ENCODE measurements at places on chromosomes 6 and 20.

GRCh38 chr20:836190-836589, 2.7 kb downstream of the FAM110A start:
- DNase-seq, result no peak

DNA sequence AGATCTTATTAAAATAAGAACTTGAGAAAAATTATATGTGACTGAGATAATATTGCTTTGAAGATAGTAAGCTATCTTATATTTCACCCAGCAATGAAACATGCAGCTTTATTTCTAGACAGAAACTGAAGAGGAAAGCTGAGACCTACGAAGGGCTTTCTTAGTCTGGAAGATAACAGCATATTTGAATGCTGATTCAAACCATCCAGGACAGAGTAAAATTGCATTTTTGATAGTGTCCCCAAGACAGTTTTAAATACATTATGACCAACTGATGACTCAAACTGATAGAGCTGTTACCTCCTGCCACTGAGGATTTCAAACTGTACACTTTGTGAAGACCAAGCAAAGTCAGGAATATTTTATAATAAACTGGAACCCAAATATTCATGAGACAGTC, 409.6 kb downstream of the GRIK2 start:
- no peak for DNase-seq

- peak; percentile 31 for DNase-seq
Observed at GRCh38 chr6:29531668-29532067, 27.9 kb downstream of the UBD start.

- no peak for DNase-seq
Observed at GRCh38 chr6:61192610-61193009, 1093.4 kb downstream of the KHDRBS2 start.

- no peak for DNase-seq
Observed at GRCh38 chr6:26561533-26562466, 23.6 kb downstream of the HMGN4 start.

- no peak for DNase-seq
Observed at GRCh38 chr20:16749573-16749972, 1.4 kb downstream of the OTOR start.

GRCh38 chr20:24880356-24880755, 68.7 kb upstream of the CST7 start:
- DNase-seq, result no peak

GRCh38 chr20:43096931-43097260, 92.8 kb downstream of the PTPRT start:
- DNase-seq, result no peak

- no peak for DNase-seq
Observed at GRCh38 chr6:11615214-11615602, 77.7 kb downstream of the TMEM170B start.

DNA sequence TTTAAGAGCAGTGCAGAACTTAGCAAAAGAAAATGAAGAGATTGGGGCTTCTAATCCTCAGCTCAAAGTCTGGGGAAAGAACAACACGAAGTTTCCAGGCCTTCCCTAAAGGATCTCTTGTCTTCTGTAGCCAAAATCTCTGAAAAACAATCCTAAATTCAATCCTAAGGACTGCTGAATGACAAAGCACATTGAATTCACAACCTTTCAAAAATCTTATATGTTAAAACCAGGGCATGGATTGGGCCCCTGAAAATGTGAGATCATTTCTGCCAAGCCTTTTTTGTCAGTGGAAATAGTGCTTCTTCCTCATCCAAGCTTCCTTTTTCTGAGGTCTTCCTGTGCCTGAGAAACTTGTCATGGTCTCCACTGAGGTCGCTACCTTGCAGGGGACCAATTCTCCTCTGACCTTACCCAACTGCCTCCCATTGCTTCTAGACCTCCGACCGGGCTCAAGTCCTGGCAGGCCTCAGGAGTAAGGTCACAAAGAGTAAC, 126.2 kb upstream of the ARID1B start:
- no peak for DNase-seq

- no peak for DNase-seq
Observed at GRCh38 chr6:121848523-121849255, 413.2 kb downstream of the GJA1 start.

GRCh38 chr20:38728911-38729642, 4.8 kb downstream of the SLC32A1 start:
- peak; percentile 32 for DNase-seq

- DNase-seq, result no peak
Observed at GRCh38 chr20:53574819-53575218, 18.8 kb downstream of the ZNF217 start.

DNA sequence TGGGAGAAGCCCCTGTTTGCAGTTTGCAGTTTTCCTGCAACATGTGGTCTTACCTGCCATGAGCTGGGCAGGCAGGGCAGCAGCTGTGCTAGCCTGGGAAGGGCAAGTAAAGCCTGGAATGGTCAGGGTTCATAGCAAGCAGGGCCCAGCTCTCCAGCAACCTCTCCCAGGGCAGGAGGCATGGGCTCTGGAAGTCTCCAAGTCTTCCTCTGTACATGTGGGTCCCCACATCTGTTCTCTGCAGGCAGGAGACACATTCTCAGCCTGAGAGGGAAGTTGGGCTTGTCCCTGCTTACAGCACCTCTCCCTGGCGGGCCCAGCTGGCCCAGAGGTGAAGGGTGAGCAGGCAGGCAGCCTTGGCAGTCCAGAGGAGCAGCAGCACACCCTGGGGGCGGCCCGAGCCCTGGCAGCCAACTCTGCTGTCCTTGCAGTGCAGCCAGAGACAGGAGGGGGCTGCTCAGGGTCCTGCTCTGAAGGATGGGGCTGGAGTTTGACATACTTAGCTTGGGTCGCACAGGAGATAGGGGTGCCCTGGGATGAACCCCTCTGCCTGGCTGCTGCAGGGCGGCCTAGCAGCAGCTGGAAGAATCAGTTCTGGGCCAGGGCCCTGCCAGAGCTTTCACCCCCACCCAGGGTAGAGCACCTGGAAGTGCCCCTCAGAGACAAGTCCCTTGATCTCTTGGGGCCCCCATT, 176.0 kb downstream of the MRPL14 start:
- peak; percentile 35 for DNase-seq

- DNase-seq, result no peak
Observed at GRCh38 chr6:45697605-45698004, 318.1 kb downstream of the CLIC5 start.

- no peak for DNase-seq
Observed at GRCh38 chr20:1686151-1686748, 28.7 kb upstream of the SIRPG start.

GRCh38 chr20:18254615-18255014, 33.7 kb upstream of the ZNF133 start:
- no peak for DNase-seq

- no peak for DNase-seq
Observed at GRCh38 chr6:73234733-73235132, 9.4 kb upstream of the KHDC1L start.

DNA sequence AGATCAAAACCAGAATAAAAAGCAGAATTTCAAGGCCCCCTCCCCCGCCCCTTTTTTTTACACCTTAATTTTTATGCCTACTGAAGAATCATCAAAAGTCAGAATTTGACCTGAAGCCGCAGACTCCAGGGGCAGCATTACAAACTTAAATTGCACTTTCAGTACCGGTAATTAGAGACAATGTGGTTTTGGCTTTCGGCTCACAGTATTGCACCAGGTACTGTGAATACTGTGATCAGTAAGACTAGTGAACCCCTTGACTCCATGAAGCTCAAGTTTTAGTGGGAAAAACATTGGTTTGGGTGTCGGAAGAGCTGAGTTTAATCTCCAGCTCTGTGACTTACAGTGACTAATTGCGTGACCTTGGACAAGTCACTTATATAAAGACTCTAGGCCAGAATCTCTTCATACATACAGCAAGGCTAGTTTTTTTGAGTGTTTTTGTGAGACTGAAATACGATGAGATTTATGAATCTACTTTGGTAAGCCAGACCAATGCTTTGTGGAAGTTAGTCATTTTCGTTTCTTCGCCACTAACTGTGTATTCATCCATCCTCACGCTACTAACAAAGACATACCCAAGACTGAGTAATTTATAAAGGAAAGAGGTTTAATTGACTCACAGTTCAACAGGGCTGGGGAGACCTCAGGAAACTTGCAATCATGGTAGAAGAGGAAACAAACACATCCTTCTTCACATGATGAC, 114.7 kb downstream of the SASH1 start:
- no peak for DNase-seq

- no peak for DNase-seq
Observed at GRCh38 chr6:140264431-140264830, 890.0 kb upstream of the CITED2 start.

- DNase-seq, result no peak
Observed at GRCh38 chr6:24195836-24196597, 70.0 kb downstream of the NRSN1 start.

DNA sequence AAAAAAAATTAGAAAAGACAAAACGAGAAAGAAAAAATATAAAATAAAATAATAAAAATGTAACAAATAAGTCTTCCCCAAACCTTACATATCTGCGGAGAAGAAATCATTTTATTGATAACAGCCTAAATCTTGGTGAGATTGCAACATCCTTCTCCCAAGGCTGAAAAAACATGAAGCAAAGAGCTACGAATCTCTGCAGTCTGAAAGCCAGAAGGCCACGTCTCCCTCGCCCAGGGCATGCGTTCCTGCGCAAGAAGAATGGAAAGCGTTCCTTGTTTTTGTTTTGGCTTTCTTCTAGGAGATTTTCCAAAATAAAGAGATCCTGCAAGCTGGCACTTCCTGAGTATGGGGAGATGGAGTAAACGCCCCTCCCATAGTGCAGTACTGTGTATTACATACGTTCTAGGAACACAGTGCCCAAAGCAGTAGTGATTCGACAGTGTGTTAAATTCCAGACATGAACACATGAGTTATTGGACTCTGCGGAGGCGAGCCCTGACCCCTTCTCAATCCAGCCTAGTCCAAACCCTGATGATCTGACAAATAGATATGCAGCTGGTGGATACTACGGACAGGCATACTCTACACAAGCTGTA, 126.7 kb upstream of the RREB1 start:
- DNase-seq, result no peak

DNA sequence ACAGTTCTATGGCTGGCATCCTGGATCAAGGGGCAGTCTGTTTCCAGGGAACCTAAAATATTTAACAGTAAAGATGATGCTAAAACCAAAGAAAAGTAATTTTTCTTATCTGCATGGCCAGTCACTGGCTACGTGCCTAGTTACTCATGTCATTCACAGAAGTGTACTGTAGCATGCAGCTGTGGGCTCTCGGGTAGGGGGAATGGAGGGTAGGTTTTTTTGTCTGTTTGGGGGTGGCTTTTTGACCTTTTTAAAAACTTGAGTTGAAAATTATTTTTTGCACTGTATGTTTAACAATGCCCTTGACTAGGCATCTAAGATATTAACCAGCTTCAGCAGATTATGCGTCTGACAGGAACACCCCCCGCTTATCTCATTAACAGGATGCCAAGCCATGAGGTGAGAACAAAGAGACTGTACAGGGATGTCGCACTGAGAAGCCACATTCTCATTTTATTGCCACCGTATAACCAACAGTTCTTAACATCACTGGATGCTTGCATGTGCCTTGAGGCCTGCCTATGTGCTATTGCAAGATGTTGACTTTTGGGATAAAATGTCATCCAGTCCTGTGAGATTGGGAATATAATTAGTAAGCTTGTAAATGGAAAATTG, 30.3 kb upstream of the MAPK13 start:
- DNase-seq, result no peak

- DNase-seq, result no peak
Observed at GRCh38 chr6:150144294-150144868, 1.5 kb downstream of the PPP1R14C start.

GRCh38 chr6:152380351-152380767, 256.8 kb downstream of the SYNE1 start:
- no peak for DNase-seq

- DNase-seq, result no peak
Observed at GRCh38 chr20:9311132-9311531, 203.3 kb upstream of the LAMP5 start.

DNA sequence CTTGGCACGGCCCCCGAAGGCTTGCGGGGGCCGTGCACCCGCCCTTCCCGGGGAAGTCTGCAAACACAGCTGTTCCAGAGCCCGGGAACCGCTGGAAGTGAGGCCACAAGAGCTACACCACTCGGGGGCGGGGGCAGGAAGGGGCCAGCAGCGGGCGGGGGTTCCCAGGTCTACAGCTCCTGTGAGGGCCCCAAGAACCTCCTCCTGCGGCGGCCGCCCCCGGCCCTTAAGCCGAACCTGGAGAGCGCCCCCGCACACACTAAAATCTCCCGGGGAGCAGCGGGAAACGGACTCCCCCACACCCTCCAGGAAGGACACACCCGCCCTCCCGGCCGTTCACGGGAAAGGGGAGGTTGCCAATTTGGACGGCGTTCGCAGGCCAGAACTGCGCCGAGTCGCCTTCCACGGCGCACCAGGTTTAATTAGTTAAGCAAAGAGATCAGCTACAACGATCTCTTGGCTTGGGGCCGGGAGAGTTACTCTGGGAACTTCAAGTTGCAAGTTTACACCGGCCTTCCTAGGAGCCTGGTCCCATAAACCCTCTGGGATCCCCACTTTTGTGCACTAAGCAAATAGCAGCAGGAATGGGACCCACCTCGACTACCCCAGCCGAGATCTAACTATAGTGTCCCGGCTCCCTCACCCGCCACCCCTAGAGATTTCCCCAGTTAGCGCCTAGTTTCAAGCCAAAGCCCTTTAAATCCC, 1.7 kb downstream of the JAG1 start:
- peak; percentile 49 for DNase-seq
